ENCODE measurements at places on chromosomes 5 and 9.

- no peak for DNase-seq
Observed at GRCh38 chr9:35560625-35561337, 44.3 kb upstream of the TESK1 start.

- no peak for DNase-seq
Observed at GRCh38 chr5:56674441-56674840, 140.9 kb upstream of the MAP3K1 start.

- DNase-seq: no peak
Observed at GRCh38 chr5:82313016-82313415, 34.9 kb upstream of the RPS23 start.

DNA sequence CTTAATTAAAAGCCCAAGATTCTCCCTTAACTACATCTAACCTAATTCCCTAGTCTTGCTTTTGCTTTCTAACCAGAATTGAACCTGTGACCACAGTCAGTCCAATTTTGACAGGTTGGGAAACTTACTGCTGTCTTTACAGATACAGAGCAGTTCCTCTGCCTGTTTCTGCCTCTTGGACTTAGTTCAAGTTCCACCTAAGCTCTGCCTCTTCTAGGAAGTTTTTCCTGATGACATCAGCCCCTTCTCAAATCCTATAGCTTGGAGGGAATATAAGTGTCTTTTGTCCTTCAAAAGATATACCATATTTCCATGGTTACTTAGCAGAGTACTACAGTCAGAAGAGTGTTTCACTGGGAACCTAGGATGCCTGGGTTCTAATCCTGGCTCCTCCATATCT lies 31.7 kb downstream of the BRINP1 start:
- no peak for DNase-seq

GRCh38 chr9:16673171-16673570 lies 197.3 kb downstream of the BNC2 start:
- DNase-seq: no peak

- DNase-seq: no peak
Observed at GRCh38 chr5:122702524-122702875, 72.4 kb upstream of the SNX2 start.

DNA sequence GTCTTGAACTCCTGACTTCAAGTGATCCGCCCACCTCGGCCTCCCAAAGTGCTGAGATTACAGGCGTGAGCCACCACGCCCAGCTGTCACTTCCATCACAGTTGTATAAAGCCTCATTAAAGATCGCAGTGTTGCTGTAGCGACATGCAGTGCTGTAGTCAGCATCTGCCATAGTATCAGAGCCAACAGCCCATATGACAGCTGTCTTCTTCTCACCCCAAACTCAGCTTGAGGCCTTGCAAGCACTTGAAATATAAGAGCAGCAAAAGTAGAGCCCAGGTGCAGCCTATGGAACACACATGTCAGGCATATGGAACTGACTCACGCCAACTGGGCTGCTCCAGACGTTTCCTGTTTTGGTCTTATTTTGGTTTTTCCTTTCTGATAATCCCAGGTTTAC lies 167.8 kb downstream of the TRIO start:
- DNase-seq: no peak
